A549 (cell line): ENCODE measurements at places on chromosomes 3 and 15. TPM values are rescaled to one million over a fixed set of nuclear protein-coding genes. Genes with fewer than 3 reads are reported as not detected.

DNA sequence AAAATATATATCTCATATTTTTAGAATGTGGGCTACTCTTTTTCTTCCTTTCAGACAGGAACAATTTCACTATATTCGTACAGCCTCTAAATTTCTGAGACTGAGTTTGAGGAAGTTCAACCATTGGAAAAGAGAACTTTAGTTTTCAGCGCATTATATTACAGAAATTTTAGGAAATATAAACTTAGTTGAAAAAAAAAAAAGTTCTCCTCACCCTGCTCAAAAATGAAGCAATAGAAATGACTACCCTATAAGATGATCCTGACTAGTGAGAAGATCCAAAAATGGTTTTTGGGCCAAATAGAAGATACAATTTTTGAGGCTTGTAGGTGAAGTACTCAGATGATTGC is 139.6 kb downstream of the MCTP2 start:
- DNase-seq = no peak

DNA sequence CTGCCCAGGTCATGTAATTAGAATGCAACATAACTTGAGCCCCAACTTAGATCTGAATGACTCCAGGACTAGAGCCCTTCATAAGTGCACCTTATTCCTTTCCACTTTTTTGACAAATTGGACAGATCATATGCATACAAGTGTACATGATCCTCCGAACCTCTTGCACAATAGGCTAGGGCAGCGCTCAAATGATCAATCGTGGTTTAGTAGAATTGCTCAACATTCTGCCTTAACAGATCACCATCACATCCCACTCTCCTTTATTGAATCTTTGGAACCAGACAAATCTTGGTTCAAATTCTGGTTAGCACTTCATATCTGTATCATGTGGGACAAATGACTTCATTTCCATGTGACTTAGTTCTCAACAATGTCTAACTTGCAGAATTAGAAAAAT is 106.8 kb upstream of the CDIN1 start:
- no peak for DNase-seq

DNA sequence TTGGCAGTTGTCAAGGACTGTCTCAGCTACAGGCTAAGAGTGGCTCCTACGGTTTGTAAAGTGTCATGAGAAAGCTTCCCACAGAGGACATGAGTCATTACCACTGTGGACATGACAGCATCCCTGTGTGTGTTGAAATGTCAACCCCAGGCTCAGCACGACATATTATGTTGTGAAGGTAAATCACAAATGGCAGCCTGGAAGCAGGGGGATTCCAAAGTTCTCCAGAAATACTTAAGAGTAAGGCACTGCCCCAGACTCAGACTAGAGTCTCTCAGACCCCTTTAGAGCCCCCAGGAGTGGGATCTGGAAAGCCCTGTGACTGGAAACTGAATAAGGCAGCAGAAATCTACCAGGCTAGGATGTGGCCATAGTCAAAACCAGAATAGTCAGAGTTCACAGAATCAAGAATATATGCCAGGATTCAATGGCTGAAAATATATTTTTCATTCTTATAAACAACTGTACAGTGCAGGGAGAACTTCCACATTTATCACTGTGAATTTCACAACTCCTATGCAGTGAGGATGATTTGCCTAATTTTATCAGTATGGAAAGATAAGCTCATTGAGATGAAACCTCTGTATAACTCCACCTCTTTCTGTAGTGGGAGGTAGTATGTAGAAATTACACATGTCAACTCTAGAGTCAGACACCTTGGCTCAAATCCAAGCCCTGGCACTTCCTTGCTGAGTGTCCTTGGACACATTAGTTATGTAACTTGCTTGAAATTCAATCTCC is 237.1 kb upstream of the CFAP20DC start:
- no peak for DNase-seq

FBXW12 gene
- polyA plus RNA-seq = not detected in 3 replicates

- no peak for DNase-seq
Observed at GRCh38 chr3:49530231-49530630, 24.0 kb upstream of the BSN start.

NOX5 gene
- polyA plus RNA-seq = 0.17 to 0.25 TPM (median 0.19 TPM) in 3 replicates

GRCh38 chr15:91032919-91033803 is 10.8 kb upstream of the VPS33B start:
- no peak for DNase-seq
